ENCODE measurements at places on chromosomes 11 and 22.

DNA sequence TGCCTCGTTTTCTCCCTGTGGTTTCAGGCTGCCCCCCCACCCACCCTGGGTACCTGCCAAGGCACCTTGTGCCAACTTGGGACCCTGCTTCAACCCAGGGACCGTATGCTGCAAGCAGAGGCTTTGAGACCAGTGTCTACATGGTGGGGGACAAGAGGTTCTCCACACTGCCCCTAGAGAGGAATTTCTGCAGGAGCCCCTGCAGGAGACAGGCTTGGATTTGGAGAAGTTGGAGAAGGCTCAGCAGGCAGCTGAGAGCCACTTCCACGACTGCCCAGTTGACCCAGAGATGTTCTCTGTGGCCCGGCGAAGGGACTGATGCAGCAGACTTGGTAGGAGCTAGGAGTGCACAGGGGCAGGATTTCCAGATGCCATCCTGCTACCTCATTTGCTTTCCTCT is 20.1 kb upstream of the NNMT start:
- no peak for DNase-seq

GRCh38 chr11:117654281-117655255 is 142.4 kb downstream of the DSCAML1 start:
- no peak for DNase-seq

DNA sequence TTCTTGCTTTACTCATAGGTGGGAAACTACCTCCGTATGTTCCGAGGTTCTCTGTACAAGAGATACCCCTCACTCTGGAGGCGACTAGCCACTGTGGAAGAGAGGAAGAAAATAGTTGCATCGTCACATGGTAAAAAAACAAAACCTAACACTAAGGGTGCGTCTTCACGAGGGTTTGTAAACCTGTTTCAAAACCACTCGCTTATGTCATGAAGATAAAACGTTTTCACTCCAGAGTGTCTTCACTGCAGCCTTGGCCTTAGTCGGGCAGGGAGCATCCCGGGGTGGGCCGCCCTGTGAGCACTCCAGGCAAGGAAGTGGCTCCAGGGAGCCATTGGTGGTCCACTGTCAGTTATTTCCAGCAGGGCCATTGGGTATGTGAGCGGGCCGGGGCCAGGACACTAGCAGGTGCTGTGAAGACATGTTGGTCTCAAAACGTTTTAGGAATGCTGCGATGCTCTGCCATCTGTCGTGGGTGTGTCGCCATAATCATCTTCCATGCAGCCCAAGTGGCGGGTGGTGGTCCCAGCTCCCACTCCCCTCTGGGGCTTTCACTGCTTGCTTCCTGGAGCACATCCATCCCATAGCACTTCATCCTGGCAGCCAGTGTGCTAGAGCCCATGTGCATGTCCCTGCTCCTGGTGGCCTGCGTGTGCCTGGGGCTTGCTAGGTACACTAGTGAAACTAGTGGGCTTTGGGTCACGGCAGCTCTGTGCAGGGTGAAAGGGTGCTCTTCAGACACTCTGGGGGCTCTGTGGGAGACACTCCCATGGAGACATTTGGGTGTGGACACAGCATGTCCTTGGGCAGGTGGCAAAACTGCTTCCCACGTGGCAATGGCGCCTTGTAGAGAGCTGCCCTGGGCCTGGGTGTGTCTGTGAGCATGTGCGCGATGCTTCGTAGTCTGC is 5.2 kb downstream of the SMARCB1 start:
- DNase-seq: no peak

GRCh38 chr11:3707176-3707575 is 36.0 kb upstream of the CHRNA10 start:
- DNase-seq: no peak

GRCh38 chr11:122024278-122024677 is 91.7 kb downstream of the BLID start:
- no peak for DNase-seq

GRCh38 chr22:20441631-20442484 is 4.2 kb upstream of the SCARF2 start:
- DNase-seq: no peak

- DNase-seq: no peak
These were observed 150.0 kb downstream of the DBX1 start for GRCh38 chr11:20010156-20010850.

DNA sequence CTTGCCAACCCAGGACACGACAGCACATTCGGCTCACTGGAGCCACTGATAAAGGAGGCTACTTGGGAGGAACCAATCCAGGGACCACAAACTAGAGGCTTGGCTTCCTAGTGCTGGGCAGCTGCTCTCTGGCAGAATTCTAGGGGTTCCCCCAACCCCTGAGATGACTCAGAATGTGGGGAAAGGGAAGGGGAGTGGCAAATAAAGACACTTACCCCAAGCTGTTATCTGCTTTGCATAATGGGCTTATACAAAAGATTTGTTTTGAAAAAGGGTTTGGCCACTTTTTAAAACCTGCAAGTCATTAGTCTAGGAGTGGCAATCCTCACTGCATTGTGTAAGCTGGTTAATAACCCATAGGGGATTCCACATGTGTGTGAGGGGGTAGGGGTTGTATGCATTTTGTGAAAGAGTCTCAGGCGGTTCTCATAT is 64.1 kb upstream of the LMO1 start:
- no peak for DNase-seq

GRCh38 chr11:112012874-112013273 is 12.3 kb upstream of the DLAT start:
- DNase-seq: no peak

GRCh38 chr11:18773681-18774080 is 17.9 kb downstream of the PTPN5 start:
- DNase-seq: no peak

DNA sequence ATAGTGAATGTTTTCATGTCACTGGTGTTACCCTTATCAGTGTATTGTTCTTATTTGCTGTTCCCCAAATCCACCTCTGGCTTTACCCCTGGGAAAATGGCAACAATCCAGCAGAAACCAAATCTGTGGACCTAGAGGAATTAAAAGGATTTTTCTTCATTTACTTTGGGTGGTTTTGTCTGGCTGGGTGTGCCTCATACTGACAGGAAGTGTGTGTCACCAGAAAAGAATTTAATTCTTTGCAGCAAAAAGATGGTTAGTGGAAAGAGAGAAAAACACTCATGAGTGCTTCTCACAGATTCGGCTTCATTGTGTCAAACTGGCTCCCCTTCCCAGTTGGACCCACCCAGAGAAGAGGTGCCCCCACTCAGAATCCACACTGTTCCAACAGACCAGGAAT is 38.9 kb downstream of the FZD4 start:
- no peak for DNase-seq

GRCh38 chr11:88807349-88807748 is 258.4 kb downstream of the GRM5 start:
- DNase-seq: no peak

DNA sequence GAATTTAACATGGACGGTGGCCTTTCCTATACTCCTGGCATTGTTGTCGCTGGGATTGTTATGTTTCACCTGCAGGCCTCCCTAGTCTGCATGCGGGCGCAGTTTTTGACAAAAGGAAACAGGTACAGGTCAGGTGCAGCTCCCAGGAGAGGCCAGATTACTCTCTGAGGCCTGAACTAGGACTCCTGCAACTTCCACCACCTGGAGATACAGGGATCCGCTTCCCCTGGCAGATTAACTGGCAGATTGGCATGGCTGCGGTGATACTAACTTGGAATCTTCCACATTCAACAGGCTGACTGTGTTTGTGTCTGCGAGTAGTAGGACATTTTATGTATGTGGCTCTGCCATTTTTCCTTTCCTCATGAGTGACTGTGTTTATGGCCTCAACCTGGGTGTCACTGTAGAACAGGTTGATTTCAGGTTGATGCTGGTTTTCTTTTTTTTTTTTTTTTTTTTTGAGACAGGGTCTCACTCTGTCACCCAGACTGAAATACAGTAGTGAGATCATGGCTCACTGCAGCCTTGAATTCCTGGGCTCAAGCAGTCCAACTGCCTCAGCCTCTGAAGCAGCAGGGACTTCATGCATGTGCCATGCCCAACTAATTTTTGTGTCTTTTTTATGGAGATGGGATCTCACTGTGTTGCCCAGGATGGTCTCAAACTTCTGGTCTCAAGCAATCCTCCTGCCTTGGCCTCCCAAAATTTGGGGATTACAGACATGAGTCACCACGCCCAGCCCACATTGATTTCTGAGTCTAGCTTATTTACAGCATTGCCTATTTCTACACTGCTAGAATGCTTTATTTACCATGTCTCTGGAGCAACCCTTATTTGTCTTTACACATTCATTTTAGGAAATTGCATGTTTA is 1.7 kb upstream of the USP28 start:
- no peak for DNase-seq

DNA sequence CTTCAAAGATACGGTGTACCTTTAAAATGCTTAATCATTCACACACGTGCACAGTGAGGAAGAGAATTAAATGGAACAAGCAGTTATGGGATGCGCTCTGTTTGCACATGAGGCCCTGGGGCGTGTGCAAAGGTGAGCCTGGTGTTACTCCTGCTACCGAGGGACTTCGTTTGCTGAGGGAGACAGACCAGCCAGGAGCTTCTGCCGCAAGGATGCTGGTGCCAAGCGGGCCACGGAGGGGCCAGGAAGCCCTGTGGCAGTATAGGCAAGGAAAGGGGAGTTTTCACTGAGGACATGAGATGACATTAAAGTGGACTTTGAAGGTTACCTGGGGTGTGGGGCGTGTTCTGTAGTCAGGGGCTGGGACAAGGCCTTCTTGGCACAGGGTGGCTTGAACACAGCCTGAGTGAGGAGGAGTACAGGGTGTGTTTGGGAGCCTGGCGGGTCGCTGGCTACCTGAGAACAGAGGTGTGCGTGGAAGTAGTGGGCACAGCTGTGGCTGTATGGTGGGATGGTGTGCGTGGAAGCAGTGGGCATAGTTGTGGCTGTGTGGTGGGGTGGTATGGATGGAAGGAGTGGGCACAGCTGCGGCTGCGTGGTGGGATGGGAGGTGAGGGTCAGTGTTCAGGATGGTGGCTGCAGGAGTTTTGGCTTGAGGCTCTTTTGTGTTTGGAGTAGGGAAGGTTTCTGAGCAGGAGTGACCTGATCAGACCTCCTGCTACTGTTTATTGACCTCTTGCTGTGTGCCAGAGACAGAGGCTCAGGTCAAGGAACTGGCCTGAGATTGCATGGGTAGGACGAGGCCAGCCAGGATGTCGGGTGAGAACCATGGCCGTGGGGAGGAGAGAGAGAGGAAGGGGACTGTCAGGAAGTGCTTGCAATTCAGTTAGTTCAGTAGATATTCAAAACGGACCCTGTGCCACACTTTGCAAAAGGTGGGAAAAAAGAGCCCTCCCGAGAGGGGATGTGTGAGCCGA is 13.7 kb downstream of the TBC1D22A start:
- no peak for DNase-seq

- DNase-seq: peak; percentile 41
These were observed 26.1 kb downstream of the UBE2L3 start for GRCh38 chr22:21593406-21594232.

DNA sequence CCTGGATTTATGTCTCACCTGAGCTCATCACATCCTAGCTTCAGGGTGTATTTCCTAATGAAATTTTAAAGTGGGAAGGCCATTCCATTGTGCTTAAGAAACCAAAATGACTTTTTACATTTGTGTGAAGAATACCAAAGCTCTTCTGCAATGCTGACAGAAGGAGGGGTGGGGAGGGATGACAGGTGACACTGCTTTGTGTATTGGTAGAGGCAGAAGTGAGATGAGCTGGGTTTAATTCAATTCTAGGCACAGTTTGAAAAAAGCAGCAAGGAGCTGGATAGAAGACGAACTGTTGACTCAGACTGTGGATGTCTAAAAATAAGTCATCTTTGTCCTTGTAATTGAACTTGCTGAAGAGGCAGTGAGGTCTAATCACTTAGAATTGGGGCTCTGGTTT is 710.3 kb upstream of the KIRREL3 start:
- DNase-seq: no peak

DNA sequence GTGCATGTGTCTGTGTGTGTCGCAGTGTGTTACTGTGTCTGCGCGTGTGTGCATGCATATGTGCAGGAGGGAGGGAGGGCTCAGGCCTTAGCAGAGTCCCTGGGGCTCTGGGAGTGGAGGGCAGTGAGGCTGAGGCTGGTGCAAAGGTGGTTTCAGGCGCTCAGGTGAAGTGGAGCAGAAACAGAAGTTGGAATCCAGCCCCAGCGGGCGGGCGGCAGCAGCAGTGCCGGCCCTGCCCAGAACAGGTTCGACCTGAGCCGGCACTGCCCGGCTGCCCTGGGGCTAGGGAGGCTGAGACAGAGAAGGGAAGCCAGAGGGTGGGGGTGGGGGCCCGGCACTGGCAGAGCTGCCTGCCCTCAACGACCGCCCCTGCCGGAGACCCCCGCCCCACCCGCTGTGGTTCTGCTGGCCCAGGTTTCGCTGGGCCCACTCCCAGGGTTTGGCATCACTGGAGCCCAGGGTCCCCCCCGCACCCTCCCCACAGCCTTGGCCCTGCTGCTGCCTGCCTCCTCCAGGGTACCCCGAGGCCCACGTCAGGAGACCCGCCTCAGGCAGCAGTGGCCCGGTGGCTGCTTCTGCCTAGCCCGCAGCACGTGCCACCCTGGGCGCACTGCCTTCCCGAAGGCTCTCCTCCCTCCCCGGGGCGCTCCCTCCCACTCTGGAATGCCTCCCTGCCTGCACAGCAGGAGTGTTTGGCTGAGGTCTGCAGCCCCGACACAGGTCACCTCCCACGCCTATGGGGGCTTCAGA is 13.3 kb downstream of the ASCL2 start:
- DNase-seq: no peak

All from HuH-7.5 (cell line).